DMS53 (cell line): ENCODE measurements at places on chromosomes 5 and 9.

GRCh38 chr5:142548739-142549275 is 137.1 kb downstream of the FGF1 start:
- DNase-seq: peak; percentile 96

DNA sequence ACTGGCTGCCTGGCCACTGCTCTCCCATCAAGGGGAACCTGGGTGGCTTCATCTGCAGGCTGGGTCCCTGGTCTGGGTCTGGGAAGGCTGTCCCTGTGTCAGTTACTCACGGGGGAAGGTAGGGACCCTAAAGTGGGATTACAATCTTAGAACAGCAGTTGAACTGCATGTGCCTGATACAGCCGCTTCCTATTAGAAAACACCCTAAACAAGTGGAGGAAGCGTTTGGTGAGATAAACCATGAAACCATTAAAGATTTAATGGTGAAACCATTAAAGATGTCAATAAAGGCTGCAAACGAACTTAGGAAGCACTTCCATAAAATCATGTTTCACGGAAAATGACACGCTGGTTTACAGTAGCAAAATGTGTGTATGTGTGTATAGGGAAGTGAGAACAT is 2.5 kb upstream of the GFI1B start:
- no peak for DNase-seq

DNA sequence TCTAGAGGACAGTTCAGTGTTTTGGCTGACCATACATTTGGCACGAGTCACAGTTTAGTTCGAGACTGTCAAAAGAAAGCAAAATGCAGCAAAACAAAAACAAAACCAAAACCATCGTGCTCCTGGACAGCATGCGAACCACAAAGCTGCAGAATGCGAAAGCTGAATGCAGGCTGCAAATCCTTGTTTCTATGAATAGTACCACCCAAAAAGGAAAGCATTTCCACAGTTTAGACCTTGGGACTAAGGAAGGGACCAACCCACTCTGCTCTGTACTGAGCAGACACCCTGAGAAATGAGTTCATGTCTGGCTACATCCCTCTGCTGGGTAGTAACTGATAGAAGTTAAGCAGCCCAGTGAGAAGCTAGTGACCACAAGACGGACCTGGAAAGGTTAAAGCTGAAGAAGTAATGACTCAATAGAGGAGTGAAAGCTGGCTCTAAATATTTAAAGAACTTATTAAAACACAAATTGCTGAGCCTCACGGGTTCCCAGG is 3.9 kb downstream of the GCNT4 start:
- DNase-seq: no peak

DNA sequence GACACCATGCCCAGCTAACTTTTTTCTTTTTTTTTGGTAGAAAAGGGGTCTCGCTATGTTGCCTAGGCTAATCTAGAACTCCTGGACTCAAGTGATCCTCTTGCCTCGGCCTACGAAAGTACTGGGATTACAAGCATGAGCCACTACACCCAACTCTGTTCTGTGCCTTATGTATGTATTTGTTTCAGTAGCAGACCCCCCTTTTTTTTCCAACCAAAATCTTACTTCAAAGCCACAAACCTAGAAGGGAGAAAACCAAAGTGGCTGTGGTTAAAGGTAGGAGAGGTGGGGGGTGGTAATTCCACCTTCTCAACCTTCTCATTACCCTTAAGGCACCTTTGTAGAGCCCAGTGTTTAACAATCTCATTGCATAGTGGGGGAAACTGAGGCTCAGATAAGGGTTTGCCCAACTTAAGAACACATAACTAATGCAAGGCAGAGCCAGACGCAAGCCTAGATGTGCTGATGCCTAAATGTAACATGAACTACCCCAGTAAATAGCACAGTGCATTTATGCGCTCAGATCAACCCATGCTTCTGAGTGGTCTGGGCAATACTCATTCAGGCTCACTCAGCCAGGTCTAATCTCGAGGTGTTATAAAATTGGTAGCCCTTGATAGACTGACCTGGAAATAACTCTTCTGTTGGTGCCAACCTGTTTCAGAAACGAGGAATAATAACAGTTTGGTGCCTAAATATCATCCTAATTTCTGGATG is 33.0 kb downstream of the ITK start:
- DNase-seq: no peak

DNA sequence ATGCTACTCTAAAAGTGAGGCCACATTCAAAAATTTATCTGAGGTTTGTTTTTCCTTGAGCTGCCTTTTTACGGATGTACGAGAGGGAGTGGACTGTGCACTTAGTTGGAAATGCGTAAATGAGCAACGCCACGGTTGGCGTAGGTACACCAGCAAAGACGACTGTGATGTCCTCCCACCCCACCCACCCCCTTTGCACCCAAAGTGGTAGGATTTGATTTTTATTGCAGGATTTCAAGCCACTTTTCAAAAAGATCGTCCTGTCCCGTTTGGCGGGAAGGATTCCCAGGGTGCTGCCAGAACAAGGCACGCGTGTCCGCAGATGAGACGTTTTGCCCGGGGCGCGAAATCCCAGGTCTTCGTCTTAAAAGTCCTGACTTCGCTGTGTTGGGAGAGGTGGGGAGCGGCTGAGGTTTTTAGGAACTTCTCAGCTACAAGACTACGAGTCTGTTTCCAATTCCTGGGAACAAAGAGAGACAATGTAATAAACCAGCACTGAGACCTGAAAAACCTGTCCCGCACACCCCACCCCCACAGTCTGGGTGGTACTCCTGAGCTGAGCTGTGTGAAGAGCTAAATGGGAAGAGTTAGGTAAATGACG is 1.0 kb upstream of the TLE1 start:
- peak; percentile 83 for DNase-seq

DNA sequence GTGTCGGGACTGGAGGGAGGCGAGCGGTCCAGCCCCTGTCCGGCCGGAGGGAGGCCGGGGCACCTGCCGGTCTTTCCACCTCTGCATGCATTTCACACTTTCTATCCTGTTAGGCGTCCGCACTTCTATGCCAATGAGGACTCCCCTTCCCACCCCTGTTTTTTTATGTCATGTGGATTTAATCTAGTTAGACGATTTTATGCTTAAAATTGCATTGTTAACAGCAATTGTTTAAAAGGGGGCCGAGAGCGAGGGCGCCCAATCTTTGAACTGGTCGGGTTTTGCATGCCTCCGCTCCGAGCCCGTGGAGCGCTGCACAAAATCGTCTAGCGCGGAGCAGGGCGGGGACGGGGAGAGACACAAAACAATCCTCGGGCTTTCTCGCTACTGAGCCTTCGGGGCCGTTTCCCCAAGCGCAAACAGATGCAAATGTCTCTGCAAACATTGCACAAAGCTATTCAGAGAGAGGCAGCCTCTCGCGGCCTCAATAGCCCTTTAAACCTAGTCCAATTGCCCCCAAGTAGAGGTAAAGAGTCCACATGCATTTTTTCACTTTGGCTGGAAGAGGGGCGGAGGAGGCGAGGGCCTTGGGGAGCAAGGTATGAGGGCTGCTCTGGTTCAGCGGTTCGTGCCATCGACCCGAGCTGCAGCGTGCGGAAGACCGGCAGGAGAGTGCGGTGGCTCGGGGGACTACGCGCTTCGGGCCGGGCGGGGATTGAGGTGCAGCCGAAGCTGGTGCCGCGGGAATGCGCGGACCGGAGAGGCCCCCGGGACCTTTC is 37.5 kb upstream of the TIFAB start:
- peak; percentile 79 for DNase-seq

GRCh38 chr9:89247431-89248353 is 63.3 kb upstream of the CKS2 start:
- DNase-seq: peak; percentile 1

DNA sequence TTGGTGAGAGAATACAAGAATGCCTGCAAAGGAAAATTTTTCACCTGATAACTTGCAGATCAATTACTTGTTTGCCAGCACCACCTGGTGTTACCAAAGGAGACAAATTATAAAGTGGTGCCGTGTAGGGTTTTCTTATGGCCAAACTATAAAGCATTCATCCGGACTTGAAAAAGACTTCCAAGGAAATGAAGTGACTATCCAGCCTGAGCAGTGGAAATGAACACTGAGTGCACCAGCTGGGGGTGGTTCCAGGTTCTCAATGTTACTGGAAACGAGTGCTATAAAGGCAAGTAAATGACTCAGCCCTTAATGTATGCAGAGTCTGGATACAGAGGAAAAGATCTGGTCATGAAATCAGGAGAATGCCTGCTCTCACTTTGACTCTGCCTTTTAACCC is 113.1 kb downstream of the DNAH5 start:
- peak; percentile 34 for DNase-seq

DNA sequence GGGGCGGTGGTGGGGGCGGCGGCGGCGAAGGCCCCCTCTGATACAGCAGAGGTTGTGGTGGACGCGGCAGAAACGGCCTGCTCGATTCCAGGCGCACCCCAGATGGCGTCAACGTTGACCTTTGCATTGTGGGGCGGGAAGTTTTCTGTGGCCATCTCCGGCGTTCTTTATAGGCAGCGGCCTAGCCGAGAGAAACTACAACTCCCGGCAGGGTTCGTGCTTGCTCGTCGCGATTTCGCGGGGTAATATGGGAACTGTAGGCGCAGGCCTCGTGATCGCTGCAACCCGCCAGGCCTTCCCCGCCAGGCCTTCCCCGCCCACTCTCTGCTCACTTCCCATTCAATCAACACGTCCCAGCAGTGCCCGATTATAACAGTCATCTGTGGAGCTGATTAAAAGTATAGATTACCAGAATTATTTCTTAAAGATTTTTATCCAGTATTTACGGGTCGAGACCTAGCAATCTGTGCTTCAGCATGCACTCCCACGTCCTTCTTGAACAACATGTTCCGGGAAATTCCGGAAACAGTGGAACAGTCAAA is at the start of gene BOD1:
BOD1 (minus strand) TSS at position 74 of the 542 bp plus-strand sequence. CDS start 214 bp downstream, outside the sequence.
- peak; percentile 99 for DNase-seq

DNA sequence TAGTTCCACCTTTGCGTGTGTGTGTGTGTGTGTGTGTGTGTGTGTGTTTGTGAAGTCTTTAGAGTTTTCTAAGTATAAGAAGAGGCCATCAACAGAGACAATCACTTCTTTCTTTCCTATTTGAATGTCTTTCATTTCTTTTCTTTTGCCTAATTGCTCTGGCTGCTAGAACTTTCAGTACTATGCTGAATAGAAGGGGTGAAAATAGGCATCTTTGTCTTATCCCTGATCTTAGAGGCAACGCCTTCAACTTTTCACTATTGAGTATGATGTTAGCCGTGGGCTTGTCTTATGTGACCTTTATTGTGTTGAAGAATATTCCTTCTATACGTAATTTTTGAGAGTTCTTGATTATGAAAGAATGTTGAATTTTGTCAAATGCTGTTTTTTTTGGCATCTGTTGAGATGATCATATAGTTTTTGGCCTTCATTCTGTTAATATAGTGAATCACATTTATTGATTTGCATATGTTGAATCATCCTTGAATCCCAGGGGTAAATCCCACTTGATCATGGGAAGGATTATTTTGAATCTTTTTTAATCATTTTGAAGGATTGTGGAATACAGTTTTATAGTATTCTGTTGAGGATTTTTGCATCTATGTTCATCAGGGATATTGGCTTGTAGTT is 134.8 kb upstream of the CD180 start:
- no peak for DNase-seq

DNA sequence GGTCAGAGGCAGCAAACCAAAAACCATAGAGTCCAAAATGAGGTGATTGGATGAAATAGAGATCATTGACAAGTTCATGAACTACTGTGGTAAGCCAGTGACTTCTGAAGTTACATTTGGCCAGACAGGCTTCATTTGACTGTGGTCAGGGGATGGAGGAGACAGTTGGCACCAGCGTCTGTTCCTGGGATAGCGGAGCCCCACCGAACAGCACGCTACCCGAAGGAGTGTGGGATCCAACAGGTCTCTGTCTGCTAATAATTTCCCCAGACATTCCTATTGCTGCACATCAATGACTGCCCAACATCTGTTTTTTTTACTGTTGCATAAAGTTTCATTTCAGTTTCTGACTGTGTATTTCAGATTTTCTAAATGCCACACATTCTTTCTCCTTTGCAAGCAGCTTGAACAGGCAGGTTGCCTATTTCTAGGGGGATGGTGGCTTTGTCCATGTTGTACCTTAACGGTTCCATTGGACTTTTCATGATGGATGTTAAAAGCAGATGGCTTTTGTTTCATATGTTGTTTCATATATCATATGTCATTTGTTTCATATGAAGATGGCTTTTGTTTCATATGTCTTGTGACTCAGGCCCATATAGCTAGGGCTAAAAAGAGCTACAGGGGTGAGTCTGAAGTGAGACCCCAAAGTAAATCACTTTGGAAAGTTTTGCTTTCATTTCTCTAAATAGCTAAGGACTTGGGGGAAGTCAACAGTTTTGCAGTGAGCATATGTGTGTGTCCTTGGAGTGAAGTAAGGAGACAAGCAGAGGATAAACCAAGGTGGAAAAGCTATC is 180.8 kb downstream of the GOLPH3 start:
- no peak for DNase-seq

DNA sequence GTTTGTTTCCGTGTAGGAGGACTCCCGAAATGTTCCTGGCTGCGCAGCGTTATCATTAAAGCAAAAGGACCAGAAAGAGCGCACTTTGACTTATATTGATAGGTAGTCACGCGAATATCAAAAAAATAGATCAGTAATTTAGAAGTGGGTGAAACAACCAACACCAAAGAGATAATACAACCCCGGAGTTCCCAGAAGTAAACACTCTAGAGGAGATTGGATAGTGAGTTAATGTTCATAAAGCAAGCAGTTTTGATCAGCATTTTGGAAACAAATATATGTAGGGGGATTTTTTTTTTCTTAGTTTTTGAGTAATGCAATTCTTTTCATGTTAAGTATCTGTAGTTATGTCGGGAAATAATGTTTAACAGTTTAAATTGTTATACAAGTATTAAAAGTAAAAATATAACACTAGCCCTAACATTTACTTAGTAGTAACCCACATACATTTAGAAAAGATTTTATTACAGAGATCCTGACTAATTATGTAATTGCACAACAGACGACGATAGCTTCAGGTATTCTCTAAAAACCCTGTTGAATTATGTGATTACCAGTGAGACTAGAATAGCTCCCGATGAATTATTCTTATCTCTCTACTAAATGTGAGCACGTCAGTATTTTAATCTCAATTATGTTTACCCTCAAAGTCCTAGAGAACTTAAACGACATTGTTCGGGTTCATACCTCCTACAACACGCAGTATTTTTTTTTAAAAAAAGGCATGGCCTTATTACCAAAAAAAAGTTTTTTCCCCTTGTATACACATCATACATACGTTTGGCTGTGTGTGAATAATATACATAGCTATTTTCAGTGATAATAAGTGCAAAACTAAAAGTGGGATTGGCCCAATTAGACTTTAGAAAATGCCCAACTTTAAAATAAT is 9.4 kb upstream of the NFIB start:
- DNase-seq: peak; percentile 15

GRCh38 chr5:124395926-124396325 is 350.5 kb downstream of the ZNF608 start:
- no peak for DNase-seq

GRCh38 chr9:20726144-20726543 is 42.1 kb downstream of the FOCAD start:
- DNase-seq: no peak

GRCh38 chr9:137891588-137892423 is 14.2 kb downstream of the CACNA1B start:
- no peak for DNase-seq

DNA sequence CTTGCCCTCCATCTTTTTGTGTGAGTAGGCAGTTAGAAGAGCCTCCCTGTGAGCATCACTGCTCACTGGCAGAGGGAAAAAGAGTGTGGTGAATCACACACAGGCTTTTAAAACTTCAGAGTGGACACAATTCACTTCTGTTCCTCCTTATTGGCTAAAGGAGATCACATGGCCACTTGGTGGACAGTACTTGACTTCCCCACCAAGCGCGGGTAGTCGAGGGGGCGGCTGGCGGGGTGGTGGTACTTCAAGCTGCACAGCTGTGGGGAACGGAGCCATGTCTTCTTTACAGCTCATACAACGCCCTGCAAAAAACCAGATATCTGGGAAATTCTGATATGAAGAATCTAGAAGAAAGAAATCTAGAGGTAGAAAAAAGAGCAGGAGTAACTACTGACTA is 95.4 kb downstream of the PAM start:
- DNase-seq: no peak
